Fibroblast of upper back skin (primary cell): ENCODE measurements at places on chromosomes 2 and 18.
A peak's percentile ranks its signal among the peaks of the same experiment; 100 is the strongest.

GRCh38 chr2:150598383-150598782, 110.9 kb upstream of the RND3 start:
- no peak for DNase-seq

DNA sequence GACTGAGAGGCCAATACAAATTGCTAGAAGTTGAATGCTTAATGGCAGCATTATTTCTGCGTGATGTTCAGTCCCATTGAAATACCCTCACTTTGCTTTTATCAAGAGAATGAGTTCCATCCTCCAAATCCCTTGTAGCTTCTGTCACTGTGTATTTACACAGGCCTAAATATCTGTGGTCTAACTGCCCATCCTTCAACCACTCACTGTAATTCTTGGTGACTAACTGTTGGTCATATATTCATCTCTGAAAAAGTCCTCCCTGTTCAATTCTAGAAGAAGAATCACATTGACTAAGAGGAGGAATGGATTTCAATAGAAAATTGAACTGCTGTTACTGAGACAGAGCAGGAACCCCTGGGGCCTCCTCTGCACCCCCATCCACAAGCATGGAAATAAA, 74.2 kb upstream of the L3MBTL4 start:
- DNase-seq = peak; percentile 31

DNA sequence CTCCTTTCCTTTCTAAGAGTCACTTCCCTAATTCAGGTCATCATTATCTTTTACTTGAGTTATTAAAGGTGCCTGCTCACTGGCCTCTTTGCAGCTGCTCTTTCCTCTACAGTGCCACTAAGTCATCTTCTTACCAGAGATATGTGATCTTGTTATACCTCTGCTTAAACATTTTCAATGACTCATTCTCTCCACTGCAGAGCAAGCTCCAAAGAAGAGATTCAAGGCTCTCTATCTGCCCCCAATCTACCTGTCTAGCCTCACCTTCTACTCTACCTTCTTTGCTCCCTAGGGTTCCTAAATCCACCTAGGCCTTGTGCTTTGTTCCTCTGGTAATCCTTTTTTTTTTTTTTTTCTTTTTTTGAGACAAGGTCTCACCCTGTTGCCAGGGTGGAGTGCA, 3.1 kb downstream of the ARHGEF33 start:
- DNase-seq = no peak

DNA sequence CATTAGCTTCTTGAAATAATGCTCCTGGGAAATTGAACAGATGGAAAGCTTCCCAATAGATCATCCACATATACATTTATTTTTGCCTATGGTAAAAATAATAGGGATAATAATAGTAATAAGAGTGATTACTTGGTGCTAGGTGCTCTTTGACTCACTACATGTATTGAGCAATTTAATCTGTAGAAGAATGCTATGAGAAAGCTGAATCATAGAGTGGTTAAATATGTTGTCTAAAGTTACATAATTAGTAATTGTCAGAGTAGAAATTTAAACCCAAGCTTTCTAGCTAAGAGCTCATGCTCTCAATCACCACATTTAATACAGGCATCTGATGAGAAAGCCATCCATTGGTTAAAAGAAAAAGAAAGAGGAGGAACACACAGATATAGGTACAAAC, 590.5 kb upstream of the SLC8A1 start:
- peak; percentile 9 for DNase-seq

DNA sequence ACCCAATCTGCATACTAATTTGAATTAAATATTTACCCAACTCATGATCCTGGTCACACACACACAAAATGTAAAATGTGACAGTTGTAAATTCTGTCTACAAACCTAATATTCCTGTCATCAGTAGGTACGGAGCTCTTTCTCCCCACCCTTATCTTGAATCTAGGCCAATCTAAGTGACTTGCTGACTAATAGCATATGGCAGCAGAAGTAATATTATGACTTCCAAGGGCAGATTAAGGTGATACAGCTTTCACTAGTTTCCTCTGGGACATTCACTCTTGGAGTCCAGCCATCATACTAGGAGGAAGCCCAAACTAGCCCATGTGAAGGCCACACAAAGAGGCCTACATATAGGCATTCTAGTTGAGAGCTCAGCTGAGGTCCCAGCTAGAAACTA, 89.4 kb downstream of the TMEM131 start:
- peak; percentile 10 for DNase-seq

DNA sequence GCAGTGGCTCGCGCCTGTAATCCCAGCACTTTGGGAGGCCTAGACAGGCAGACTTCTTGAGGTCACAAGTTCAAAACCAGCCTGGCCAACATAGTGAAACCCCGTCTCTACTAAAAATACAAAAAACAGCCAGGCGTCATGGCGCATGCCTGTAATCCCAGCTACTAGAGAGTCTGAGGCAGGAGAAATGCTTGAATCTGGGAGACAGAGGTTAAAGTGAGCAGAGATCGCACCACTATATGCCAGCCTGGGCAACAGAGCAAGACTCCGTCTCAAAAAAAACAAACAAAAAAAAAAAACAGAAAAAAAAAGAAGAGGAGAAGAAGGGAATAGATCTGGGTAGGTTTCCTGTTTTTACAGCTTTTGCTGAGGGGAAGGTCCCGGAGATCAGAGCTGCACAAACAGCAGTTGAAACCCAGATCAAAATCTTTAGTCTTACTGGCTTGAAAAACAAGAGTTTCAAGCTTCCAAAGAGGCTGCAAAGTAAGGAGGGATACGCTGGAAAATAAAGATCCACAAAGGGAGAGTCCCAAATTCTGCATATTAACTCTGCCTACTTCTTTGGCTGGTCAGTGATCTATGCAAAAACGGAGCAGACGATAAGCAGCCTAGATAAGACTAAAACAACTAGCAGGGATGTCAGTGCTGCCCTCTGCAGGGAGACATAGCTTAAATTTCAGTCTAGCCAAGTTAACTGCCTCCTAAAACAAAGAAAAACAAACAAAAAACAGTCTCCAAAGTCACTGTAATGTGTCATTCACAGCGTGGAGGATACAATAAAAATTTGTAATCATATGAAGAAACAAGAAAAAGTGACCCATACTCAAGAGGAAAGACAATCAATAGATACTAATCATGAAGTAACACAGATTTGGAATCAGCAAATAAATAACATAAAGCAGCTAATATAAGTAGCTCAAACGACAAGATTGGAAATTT, 74.1 kb downstream of the TLK1 start:
- DNase-seq = peak; percentile 51

- no peak for DNase-seq
Measured at GRCh38 chr2:241983571-241984270, 114.2 kb downstream of the RTP5 start.

DNA sequence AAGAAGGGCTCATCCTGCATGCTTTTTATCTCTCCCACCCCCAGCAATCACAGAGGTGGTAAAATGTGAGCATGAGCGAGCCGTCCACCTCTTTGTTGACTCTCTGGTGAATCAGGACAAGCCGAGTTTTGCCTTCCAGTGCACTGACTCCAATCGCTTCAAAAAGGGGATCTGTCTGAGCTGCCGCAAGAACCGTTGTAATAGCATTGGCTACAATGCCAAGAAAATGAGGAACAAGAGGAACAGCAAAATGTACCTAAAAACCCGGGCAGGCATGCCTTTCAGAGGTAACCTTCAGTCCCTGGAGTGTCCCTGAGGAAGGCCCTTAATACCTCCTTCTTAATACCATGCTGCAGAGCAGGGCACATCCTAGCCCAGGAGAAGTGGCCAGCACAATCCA, 19.5 kb downstream of the LIPG start:
- no peak for DNase-seq

GRCh38 chr18:60500960-60501359, 128.4 kb upstream of the MC4R start:
- DNase-seq = no peak

- DNase-seq = peak; percentile 9
Measured at GRCh38 chr2:73931531-73932500, 5.1 kb downstream of the DGUOK start.

- DNase-seq = no peak
Measured at GRCh38 chr2:28978606-28979005, 2.5 kb upstream of the TOGARAM2 start.

DNA sequence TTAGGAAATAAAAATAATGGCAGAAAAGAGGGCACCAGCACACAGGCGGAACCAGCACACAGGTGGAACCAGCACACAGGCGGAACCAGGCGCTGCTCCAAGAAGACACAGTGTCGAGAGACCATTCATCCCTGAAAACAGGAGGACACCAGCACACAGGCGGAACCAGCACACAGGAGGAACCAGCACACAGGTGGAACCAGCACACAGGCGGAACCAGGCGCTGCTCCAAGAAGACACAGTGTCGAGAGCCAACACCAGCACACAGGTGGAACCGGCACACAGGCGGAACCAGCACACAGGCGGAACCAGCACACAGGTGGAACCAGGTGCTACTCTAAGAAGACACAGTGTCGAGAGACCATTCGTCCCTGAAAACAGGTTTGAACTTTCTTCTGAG, 115.5 kb upstream of the TMEM18 start:
- no peak for DNase-seq

GRCh38 chr2:197131558-197131855, 179.1 kb downstream of the ANKRD44 start:
- no peak for DNase-seq

DNA sequence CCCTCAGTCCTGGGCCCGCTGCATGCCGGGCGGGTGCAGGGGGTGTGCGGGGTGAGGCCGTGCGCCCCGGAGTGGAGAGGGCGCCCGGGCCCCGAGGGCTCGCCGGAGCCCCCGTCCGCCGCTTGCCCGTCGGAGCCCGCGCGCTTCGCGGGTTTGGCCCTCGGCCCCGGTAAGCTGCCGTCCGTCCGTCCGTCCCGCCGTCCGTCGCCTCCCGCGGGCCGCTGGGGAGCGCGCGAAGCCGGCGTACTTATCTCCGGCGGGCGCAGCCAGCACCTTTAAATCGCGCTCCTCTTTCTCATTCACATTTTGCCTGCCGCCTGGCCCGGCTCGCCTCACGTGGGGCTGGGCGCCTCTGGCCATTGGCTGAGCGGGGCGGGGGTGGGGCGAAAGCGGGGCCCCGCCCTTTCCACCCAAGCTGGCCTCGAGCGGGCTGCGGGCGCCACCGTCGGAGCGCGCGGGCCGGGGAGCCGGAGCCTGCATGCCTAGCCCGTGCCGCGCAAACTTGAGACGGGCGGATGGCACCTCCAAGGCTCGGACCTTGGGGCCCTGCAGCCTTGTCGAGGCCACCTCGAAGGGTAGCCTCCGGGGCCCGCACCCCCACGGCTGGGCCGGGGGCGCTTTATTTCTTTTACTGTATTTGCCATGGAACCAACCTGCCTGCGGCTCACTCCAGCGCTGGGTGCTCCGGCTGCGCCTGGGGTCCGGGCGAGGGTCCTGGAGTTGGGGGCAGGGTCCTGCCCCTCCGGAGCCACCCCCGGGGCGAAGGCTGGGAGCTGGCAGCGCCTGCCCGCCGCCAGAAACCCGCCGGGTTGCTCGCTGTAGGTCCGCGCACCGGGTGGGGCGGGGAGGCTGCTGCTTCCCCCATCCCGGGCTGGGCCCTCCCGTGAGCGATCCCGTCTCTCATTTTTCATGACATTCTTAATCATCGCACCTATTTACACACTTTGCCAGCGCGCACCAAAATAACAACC, at the start of gene GBX2:
Gene GBX2 (minus strand): TSS at position 277 of the 971 bp plus-strand sequence. CDS start 415 bp downstream, outside the sequence.
- peak; percentile 58 for DNase-seq

- DNase-seq = no peak
Measured at GRCh38 chr2:134216152-134216829, 37.6 kb upstream of the MGAT5 start.

DNA sequence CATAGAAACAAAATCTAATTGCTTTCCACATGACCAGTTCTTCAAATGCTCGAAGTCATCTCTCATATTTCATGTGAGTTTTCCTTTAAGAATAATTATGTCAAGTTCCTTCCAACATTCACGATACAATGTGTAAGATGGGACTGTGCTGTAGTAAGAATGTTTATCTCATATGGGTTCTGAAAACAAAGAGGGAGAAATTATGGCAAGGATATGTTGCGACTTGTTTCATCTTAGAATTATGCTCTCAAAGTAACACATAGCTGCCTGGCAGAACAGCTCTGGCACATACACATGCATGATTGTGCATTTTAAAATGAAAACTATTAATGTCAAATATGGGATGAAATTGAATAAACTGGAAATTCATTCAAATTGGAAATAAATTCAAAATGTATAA, 314.8 kb upstream of the ACVR2A start:
- no peak for DNase-seq

- DNase-seq = peak; percentile 92
Measured at GRCh38 chr2:182616471-182617393, 99.3 kb upstream of the DNAJC10 start.

DNA sequence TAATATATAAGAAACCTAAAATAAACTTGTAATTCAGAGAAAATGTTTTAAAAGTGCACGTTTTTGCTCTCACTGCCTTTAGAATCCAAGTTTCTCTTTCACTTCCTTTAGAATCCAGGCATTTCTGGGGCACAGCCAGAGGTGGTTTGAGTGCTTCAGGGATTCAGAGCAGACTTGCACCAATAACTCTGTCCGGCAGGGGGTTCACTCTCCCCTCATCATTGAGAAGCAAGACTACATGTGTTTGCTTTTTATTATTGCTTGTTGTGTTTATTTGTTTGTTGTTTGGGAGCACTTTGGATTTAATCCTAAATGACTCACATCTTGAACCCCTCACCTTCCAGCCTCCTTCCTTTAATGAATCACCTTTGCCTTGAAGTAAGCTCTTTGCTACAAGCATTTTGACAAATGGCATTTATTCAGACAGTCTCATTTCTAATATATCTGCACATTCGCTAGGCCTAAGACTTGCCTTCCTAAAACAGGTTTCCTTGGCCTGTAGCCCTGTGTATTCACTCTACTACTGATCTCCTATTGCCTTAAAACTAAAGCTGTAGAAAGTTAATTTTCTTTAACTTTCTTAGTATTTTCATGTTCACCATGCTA, 233.5 kb upstream of the ATP5MC3 start:
- peak; percentile 61 for DNase-seq

- DNase-seq = no peak
Measured at GRCh38 chr2:105604938-105605337, 139.8 kb upstream of the NCK2 start.

DNA sequence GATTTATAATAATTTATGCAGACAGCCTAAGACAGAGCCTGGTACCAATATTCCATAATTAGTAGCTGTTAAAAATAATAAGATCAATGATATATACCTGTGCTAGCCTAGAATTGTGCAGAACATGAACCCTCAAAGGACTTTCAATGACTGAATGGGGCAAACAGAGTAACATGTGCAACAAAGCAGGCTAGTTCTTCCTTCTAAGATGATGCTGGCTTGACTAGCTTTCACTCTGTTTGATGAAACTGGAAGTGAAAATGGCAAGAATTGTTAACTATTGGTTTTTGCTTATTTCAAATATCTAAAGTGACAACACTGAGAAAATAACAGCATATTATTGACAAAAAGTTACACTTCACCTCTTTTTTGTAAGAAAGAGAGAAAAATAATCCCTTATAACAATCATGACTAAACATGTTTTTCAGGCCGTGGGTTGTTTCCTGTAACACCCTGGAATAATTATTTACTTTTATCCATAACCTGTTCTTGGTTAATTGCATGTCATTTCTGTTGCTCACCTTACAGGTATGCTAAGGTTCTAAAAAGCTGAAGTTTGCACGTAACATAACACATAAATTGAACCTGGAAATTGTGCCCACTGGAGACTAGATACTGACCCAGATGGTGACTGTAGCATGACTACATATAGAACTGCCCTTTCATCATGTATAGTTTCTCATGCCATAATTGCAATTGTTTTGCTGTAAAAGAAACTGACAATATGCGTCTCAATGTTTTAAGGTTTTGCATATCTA, 108.7 kb downstream of the C18orf54 start:
- DNase-seq = no peak
